Activated CD4-positive, CD25-positive, alpha-beta regulatory T cell (primary cell): ENCODE measurements at places on chromosomes 7 and 10.

DNA sequence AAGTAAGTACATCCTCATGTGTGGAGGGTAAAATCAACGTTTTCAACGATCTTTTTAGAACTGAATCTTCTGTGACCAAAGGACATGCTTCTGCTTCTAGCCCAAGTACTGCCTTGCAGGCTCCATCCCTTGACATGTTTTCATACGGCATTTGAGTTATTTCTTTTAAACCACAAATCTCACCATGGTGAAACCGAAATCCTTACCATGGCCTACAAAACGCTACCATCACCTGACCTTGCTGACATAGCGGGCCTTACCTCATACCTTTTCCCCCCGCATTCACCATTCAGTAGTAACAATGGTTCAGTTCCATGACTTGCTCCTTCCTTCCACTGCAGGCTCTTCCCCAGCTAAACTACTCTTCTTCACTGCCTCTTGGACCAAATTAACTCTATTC, 3.5 kb downstream of the RNF216 start:
- no peak for DNase-seq

- no peak for DNase-seq
Measured at GRCh38 chr10:79392506-79393176, 45.4 kb downstream of the PPIF start.

DNA sequence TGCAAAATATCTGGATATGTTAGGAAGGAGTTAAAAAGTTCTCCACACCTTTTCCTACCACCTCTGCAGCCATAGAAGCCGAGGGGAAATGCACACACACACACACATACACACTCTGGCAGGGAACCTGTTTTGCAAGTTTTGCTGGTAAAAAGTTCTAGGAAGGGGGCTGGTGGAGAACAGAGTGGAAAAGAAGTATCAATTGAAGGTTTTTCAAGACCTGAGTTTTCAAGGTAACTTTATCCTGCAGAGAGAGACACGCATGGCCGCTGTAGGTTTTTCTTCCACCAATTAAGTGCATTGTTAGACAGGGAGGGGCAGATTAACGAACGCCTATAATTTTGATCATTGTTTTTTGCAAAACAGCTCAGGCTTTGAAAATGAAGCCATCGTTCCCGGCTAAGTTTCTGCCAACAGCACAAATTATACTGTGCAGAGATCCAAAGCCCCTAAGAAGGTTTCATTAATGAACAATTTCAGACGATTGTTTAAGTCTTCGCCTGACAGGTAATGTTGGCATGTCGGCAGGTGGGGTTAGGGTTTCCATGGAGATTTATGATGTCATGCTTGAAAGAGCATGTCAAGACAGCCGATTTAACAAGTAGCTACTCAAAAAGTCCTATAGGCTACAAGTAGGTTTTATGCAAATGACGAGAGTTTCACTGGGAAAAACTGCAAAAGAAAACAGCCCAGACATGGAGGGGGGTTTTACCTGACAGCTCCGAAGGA, 29.7 kb downstream of the KIAA1217 start:
- no peak for DNase-seq

GRCh38 chr10:35341521-35341920, 5.2 kb downstream of the CCNY start:
- DNase-seq, result no peak

DNA sequence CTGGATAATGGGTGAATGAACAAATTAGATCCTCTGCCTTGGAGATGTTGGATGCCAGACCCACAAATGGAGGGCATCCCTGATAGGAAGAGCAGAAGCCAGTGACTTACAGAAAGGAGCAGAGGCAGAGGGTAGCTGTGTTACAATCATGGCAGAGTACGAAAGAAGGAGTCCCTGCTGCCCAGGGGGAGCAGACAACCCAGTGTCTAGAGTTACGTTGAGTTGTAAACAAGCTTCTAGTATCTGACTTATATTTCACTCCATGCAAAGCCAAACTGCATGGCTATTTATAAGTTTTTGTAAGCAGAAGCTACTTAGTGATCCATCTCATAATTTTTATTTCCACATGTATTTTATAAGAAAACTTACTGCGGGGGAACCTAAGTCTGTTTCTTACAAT, 56.2 kb upstream of the A1CF start:
- DNase-seq, result no peak

GRCh38 chr10:31808258-31809218, 120.1 kb downstream of the ARHGAP12 start:
- no peak for DNase-seq

DNA sequence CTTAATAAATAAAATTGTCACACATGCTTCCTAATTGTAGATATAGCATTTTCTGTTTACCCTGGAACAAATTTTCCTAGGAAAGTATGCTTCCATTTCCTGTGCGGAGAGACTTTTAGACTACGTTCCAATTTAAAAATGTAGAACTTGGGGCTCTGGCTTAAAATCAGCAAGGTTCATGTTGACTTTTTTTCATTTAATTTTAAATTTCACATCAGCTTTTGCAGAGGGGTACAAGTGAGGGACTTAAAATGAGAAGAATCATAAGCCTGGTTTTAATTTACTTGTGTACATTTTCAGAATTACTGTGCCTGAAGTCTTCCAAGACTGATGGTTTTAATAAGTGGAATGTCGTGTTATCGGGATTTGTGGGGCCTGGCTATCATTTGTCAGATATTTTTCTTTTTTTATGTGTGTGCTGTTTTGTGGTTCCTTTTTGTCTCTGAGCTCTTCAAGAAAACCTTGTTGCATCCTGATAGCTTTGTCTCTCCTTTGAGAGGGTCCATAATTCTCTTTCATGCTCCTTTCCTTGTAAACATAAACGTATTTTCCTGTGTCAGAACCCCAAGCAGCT, 8.8 kb upstream of the ATRNL1 start:
- no peak for DNase-seq

DNA sequence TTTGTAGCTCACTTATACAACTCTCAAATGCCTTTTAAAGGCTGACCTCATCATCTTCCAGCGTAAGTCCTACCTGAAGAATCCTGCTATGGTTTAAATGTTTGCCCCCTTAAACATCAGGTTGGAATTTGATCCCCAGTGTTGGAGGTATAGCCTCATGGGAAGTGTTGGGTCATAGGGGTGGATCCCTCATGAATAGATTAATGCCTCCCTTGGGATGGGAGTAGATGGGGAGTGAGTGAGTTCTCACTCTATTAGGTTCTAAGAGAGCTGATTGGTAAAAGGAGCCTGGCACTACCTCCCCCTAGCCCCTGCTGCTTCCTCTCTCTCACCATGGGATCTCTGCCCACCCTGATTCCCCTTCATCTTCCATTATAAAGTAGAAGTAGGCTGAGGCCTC, 285.6 kb downstream of the FZD1 start:
- no peak for DNase-seq

GRCh38 chr7:3156508-3156907, 112.8 kb upstream of the CARD11 start:
- no peak for DNase-seq

DNA sequence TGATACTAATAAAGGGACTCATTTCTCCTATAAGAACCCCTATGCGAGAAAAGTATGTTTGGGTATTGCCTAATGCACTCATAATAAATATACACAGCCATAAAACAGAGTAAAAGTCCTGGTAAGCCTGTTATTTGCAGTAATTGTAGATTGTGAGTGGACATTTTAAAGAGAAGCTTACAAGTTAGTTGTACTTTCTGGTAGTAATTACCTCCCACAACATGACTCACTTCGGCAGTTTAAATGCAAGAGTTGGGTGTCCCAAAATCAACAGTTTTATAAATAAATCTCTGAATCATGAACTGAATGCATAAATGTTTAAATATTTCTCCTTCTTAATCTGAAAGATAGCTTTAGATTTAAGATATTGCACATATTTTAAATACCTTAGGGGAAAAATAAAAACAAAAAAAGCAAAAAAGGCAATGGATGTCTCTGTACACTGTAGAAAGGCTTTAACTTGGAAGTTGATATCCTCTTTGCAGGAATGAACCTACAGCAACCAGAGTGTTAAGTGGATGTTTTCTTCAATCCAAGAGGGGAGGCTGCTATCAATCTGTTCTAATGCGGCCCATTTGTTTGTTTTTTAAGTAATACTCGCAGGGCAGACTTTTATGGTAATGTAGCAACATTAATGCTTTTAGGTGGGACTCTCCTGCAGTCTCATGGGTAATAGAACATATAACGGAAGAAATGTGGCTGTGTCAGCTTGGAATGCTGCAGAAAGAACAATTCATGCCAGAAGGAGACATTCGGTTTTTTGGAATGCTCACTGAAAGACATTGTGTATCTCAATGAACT, 57.3 kb upstream of the ZEB1 start:
- no peak for DNase-seq

DNA sequence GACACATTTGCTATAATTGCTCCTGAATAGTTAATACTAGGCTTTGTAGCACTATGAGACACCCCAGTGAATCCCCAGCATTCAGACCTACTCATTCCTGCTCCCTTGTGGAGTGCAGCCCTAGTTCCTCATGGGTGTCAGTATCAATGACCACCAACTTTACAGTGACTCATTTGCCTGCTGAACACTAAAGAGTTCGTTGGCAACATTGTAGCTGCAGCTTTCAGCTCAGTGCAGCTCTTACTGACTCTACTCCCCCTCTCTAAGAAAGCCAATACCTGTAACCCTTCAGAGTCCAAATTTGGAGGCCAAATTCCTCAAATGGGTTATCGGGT, 127.1 kb upstream of the MTPN start:
- DNase-seq, result no peak

- no peak for DNase-seq
Measured at GRCh38 chr7:83162402-83163256, at the start of gene PCLO. PCLO (minus strand) TSS chr7:83162884; CDS start chr7:83162592, 292 bp downstream.
